ENCODE measurements at places on chromosomes 4 and X.

- DNase-seq = no peak
Measured at GRCh38 chrX:19156186-19156585, 33.9 kb upstream of the ADGRG2 start.

DNA sequence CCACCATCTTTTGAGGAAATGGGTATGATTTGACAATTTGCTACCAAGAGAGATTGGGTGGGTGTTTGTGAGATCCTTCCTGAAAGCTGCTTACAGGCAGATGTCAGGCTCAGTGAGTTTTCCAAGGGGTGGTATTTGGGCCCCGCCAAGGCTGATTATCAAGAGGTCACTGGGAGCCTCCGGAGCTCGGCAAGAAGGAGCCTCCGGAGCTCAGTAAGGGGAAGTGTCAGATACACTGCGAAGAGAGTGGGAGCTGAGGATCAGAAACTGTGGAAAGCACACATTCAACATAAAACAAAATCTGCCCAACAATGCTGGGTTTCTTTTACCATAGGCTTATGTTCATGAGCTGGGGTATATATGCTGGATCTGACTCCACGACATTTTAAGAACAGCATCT lies 714 bp downstream of the RTL3 start:
- no peak for DNase-seq

DNA sequence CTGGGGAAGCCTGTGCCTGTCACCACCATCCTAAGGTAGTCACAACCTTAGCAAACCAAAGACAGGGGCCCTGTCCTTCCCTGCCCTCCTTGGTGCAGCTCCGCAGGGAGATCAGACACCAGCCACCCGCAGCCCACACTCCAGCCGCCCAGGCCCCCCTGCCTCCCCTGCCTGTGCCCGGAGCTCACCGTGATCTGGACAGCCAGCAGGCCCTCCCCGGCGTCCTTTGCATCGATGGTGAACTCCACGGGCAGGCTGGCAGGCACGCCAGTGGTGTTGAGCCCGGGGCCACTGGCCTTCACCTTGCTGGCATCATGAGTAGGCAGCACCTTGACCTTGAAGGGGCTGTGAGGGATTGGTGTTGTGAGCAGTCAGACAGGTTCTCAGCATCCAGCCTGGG lies 16.4 kb downstream of the FLNA start:
- no peak for DNase-seq

- DNase-seq = no peak
Measured at GRCh38 chrX:46173159-46173558, 372.1 kb downstream of the ZNF674 start.

DNA sequence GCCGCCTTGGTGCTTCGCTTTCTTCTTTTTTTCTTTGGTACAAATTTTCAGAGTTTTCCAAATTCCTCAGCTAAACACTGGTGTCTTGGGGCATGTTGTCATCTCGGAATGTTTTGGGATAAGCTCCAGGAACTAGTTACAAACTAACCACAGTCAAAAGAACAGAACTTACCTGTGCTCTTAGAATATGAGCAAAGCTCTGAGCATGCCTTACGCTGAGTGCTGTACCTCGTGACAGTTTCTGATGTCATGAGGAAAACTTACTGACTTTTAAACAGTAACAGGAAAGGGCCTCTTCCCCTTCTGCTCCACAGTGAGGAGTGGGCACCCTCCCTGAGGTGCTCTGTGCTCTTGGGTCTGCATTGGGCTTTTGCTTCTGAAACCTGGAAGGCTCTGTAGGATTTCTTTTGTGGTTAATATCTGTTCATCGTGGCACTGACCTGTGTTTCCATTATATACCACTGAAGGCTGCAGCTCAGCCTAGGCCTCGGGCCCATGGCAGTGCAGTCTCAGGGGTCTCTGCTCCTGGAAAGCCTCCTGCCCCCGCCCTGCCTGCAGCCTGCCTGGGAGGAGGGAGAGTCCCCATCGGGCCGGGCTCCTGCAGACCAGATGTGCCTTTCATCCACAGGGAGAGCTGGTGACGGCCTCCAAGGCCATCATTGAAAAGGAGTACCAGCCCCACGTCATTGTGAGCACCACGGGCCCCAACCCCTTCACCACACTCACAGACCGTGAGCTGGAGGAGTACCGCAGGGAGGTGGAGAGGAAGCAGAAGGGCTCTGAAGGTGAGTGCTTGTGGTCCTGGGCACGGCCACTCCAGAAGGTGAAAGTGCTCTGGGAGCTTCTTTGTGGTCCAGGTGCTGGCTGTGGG lies 48.7 kb downstream of the NOP14 start:
- DNase-seq = no peak

DNA sequence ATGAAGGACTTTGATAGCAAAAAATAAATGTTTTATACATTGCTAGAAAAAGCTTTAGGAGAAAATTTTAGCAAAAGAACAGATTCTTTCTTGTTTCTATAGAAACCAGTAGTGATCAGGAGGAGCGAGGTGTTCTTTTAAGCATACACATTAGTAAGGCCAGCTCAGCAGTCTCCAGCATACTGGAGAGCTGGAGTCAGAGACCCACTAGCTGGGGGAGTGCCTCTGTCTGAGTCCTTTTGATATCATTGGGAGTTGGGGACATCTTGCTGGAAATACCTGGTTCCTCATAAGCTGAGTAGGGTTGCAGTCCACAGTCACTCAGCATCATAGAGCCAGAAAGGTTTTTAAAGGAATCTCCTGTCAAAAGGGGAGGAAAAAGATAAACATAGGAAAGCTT lies 67.4 kb downstream of the AFF2 start:
- DNase-seq = no peak

GRCh38 chrX:331151-331824 lies 12.7 kb upstream of the GTPBP6 start:
- no peak for DNase-seq

DNA sequence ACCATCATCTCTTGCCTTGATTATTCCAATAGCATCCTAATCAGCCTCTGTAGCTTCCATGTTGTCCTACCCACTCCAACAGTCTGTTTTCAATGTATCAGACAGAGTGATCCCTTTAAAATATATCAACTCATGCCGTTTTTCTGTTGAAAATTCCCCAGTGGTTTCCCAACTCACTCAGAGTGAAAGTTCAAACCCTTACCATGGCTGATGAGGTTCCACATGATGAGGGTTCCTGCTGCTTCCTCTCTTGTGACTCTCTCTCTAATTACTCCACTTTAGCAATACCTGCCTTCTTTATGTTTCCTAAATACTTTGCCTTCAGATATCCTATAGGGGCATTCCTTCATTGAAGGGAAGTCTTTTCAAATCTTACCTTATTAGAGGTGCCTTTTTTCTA lies 334.7 kb downstream of the PPP1R2C start:
- no peak for DNase-seq

- no peak for DNase-seq
Measured at GRCh38 chr4:140255927-140256326, 101.9 kb upstream of the MAML3 start.

DNA sequence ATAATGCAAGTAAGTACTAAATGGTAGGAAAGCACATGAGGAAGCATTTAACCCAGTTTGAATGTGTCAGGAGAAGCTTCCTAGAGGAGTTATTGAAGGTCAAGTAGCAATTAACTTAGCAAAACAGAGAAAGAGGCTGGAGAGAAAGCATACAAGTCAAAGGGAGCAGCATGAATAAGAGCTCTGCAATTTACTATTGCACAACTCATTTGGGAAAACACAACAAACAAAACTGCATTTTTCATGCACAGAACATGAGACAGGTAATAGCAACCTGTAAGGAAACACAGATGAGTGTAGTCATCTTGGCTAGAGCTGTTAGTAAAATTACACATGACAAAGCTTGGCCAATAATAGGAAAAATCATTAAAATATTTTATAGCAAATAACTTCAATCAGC lies 538.1 kb downstream of the PPP4R3C start:
- DNase-seq = no peak

DNA sequence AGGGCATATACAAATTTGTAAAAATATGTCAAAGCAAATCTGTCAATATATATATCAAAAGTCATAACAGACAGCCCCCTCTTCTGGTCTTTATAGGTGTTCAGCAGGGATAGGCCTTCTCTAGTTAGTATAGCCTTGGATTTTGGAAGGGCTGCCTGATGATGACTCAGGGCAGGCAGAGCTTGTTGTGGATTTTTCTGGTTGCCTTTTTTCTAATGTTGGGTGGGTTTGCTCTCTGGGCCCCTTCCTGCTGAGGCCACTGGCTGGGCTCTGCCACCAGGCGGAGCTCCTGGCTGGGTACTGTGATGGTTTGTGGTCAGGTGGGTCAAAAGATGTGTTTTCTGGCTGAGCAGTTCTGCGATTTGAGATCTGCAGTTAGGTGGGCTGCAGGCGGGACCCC lies 294.2 kb downstream of the GRIA2 start:
- no peak for DNase-seq

DNA sequence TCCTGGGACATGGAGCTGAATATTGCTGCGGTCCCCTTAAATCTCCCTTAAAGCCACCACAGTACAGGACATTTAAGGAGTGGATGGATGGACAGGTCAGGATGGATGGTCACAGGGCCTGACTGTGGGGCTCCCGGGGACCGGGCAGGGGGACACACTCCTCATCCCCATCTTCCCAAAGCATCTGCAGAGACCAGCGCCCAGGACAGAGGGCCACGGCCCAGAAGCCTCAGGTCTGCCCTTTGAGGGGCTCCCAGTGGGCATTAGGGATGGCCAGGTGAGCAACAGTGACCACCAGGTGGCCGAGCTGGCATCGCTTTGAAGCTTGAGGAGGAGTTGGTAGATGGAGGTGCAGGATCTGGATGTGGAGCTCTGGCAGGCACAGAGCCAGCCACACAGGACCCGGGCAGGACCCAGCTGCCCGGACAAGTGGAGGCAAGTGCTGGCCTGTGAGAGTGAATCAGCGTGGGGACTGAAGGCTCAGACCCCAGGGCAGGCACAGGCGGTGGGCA lies 51.4 kb downstream of the ABLIM2 start:
- DNase-seq = no peak

- peak; percentile 24 for DNase-seq
Measured at GRCh38 chrX:24259544-24260240, 54.2 kb downstream of the SUPT20HL2 start.

GRCh38 chr4:102717448-102718092 lies 43.2 kb downstream of the MANBA start:
- no peak for DNase-seq

DNA sequence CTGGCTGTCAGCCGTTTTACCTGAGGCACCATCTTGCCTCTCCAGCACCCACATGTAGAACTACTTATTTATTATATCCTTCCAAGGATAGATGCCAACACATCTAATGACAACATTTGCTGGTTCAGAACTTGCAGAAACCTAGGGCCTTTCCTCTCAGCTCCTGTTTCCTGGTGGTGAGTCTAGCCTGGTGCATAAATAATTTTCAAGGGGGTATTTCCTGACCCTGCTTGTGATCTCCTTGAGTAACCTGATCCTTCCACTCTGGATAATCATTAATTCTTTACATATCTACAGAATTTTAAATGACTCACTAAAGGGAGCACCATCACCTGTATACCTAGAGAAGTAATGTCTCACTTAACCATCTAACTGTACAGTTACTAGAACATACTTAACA lies 153.4 kb downstream of the PPARGC1A start:
- DNase-seq = no peak

DNA sequence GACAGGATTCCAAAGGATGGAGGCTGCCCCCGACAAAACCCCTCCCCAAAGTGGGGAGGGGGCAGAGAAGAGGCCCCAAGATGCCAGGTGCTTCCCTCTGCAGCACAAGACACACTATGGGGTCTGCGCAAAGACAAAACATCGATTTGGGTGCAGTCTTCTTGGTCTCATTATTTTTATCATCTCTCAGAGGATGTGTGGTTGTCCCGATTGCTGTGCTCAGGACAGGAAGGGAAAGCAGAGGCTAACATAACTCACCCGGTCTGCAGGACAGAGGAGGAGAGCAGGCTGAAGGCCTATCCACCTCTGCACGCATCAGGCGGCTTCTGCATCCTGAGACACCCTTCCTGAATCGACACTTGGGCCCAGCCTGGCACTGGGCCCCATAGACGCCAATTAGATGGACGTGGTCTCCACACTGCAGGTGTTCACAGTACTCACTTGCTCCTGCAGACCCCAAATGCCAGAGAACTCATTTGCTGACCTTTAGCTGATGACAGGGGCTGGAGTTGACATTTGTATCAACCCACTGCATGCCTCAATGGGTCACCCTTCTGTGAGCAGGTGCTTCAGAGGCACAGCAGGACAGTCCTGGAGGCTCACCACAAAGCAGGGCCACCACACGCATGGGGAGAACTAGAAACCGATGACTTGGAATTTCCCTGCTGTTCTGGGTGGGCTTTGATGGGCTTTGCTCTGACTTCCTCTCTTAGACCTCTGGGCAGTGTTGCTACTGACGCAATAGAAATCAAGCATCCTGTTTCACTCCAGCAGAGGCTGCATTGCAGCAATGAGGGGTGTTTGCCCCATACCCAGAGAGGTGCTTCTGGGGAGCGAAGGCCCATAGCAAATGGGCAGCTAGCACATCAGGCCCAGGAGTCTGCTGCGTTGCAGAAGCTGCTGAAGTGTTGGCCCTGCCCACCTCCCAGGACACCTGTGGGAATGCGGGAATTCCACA lies 96.3 kb upstream of the ENPP6 start:
- no peak for DNase-seq

GRCh38 chrX:103607364-103608305 lies at the start of gene TCEAL3:
TCEAL3 (plus strand) TSS chrX:103607963; CDS start chrX:103609065, 1,102 bp downstream.
- no peak for DNase-seq

- no peak for DNase-seq
Measured at GRCh38 chr4:123672987-123673386, 276.4 kb downstream of the SPRY1 start.

GRCh38 chrX:41621222-41621723 lies 67.5 kb upstream of the GPR34 start:
- DNase-seq = no peak

- DNase-seq = no peak
Measured at GRCh38 chrX:19924285-19924684, 36.9 kb upstream of the SH3KBP1 start.
